Fibroblast of the aortic adventitia (primary cell): ENCODE measurements at places on chromosomes 6 and 20.

DNA sequence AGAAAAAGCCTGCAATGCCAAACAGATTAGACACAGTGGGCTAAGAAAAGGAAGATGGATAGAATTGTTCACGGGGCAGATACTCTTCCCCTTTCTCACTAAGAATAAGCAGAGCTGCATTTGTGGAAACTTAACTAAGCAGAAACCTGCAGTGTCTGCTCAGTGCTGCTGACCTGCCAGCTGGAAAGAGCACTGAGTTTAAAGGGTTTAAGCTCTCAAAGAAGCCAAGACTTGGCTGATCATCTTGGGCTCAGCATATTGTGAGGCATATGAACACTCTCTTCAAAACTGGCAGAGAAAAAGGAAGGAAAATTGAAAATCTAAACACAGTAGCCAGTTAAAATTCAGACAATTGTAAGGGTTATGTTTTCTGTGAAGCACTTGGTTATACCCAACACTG is 711.1 kb upstream of the EPHA7 start:
- no peak for DNase-seq

DNA sequence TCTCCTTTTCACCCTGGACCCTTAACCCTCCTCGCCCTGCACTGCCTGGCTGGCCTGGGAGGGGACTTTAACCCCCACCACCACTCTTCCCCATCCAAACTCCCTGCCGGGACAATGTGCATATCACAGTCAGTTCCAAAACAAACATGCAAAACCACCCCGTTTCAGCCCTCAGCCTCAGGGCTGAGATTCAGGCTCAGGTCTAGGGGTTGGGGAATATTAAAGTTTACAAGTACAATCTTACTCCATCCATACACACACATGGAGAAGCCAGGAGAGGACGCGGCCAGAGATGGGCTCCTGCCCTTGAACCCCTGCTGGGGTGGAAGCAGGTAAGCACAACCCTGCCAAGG is 534 bp downstream of the KIAA1755 start:
- peak; percentile 52 for DNase-seq

DNA sequence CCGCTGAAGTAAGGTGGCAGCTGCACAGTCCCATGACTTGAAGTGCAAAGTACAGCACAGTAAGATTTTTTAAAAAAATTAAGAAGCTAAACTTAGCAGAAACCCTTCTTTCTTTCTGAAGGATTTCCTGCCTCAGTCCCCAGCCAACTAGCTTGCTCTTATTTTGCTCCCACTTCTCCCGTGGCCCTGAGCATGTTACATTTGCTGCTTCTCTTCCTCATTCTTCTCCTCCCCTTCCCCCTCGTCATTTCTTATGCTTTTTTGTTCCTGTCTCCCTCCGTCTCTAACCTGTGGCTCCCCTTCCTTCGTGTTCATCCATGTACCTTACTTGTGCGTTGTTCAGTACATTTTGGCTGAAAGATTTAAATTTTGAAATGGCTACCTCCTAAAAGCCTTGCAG is 123.0 kb downstream of the SASH1 start:
- DNase-seq = peak; percentile 21

DNA sequence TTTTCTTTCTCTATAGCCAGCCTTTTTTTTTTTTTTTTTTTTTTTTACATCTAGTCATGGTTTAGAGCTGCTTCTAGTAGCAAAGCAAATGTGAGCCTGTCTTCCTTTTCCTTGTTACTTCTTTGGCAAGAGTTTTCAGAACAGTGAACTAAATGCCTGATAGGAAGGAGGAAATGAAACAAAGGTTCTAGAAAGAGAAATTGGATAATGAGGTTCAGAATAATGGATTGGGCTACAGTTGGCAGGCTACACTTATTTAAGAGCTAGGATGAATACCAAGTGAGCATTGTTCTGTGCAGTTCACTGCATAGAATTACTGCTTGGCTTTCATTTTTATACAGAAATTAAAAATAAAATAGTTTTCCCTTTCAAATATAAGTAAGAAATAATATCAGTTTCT is 78.6 kb downstream of the HIVEP1 start:
- peak; percentile 17 for DNase-seq

- DNase-seq = no peak
These were observed 19.5 kb downstream of the KCNQ2 start for GRCh38 chr20:63452821-63453523.

DNA sequence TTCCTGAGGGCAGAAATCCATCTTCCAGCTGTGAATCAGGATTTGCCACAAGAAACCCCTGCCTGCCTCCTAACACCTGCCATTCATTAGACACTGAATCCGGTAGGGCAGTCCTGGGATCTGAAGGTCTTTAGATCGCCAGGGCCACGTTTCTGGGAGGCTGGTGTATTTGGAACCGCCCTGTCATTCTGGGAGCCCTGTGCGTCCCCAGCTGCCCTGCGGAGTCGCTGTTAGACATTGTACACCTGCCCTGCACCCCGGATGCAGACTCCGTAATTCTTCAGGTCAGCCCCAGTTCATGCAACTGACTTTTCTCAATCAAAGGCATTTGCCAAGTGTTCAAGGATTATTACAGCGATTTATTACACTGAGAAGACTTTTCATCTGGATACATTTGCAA is 193.2 kb downstream of the TBC1D7 start:
- no peak for DNase-seq

DNA sequence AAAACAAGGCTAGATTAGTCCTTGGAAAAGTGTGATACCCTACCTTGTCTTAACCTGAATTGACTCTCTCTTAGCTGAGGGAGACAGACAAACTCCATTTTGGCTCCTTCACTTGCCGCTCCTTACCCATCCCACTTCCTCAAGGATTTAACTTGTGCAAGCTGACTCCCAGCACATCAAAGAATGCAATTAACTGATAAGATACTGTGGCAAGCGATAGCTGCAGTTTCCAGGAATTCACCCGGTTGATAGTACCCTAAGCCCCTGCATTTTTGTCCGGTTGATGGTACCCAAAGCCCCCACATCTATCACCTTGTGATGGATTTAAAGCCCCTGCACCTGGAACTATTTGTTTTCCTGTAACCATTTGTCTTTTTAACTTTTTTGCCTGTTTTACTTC is 1.9 kb upstream of the SERINC3 start:
- no peak for DNase-seq

DNA sequence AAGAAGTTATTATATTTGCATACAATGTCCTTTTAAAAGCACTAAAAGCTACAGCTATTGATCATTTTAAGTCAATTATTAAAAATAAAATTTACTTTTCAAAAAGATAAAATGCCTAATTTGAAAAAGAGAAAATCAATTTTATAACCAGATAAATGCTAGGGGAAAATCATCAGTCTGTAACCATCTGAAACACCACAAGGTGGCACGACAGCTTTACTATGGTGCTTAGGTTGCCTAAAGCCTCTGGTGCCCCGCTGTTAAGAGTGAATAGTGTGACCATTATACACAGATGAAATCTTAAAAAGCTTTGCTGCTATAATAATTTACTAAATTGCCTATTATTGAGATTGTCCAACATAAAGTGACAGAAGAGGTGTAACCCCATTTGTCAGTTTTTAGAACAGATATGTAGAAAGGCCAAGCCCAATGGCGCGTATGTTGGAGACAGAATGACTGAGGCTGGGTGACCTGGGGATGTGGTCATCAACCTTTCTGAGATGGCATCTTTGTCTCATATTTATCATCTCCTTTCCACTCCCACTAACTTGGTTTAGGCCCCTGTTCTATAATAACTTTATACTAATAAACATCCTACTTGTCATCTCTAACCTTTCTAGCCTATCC is 100.8 kb downstream of the MOXD1 start:
- peak; percentile 80 for DNase-seq

- DNase-seq = no peak
These were observed 86.5 kb upstream of the FYN start for GRCh38 chr6:111959766-111960165.

DNA sequence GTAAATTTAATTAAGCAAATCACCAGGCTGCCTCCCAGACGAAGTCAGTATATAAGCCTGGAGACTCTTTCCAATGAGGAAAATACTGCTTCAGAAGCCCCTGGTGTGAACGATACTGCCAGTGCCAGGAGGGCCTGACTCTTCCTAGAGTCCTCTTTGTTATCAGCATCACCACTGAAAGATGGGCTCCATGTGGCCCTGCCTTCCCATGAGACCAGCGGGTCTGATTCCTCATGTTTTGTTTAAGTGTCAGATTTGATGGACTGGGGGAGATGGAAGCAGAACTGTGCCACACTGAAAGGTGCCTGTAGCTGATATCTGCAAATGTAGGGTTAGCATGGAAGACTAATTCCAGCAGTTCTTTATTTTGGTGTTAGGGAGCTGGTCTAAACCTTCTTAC is 7.9 kb downstream of the NQO2 start:
- no peak for DNase-seq

DNA sequence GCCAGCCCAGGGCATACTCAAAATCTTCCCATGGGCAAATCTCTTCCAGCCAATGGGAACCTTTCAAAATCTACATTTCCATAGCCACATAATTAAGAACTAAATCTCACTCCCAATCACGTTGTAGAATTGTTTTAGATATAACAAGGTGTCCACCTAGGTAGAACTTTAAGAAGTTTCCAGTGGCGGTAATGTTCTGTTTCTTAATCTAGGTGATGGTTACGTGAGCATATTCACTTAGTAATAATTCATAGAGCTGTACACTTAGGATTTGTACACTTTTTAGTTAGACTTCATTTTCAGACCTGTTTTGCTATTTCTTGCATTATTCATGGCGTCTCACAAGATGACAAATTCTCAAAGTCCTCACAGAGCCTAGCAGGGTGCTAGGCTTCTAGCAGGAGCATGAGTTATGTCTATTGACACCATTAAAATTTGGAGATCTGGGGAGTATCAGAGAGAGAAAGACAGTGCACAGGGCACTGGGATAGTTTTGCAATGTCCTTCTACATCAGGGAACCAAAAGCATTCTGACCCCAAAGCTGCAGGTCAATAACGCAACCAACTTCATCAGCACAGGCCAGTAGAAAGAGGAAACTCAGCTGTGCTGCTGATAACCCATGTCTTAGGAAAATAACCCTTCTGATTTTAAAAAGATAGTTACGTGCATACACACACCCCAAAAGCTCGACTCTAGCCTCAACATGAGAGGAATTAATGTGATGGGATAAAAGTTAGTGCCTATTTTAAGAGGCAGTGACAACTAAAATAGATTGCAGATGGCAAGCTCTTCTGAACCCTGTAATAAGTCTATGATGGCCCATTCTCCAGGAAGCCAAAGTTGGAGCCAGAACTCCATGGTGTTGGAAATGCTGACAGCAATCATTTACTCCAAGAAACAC is 518.1 kb upstream of the JARID2 start:
- DNase-seq = no peak

DNA sequence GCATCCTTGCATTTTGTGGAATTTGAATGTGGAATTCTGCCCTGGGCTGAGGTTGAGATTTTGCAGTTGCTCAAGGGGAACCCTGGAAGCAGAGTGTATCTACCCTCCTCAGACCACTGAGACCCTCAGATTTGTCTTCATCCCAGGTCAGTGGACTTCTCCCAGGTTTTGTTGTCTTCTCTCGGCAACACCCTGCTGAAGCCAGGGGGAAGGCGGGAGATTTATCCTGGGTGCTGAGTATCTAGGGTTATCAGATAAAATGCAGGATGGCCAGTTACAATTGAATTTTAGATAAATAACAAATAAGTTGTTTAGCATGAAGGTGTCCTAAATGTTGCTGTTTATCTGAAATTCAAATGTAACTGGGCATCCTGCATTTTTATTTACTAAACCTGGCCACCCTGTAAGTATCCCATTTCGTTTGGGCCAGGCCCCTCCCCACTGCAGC is 43.0 kb downstream of the FGD2 start:
- DNase-seq = no peak

DNA sequence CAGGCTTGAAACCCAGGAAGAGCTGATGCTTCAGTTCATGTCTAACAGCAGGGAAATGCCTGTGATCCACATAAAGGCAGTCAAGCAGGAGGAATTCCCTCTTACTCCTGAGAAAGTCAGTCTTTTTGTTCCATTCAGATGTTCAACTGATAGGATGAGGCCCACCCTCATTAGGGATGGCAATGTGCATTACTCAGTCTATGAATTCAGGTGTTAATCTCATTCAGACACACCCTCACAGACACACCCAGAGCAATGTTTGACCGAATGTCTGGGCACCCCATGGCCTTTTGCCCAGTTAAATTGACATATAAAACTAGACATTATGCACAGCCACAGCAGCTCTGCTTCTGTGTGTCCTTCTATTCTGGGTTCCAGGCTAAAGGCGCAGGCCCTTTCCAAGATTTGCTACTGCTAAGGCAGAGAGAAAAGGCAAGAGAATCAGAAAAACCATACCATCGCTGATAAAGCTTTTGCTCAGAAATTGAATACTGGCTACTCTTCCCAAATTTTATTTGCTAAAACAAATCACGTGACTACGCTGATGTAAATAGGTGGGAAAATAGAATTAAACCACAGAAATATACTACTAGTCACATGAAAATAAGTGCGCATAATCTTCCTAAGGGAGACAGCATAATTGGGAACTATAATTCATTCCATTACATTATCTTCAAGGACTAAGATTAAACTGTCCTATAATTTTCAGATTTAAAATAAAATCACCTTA is 625.0 kb upstream of the MAN1A1 start:
- no peak for DNase-seq

DNA sequence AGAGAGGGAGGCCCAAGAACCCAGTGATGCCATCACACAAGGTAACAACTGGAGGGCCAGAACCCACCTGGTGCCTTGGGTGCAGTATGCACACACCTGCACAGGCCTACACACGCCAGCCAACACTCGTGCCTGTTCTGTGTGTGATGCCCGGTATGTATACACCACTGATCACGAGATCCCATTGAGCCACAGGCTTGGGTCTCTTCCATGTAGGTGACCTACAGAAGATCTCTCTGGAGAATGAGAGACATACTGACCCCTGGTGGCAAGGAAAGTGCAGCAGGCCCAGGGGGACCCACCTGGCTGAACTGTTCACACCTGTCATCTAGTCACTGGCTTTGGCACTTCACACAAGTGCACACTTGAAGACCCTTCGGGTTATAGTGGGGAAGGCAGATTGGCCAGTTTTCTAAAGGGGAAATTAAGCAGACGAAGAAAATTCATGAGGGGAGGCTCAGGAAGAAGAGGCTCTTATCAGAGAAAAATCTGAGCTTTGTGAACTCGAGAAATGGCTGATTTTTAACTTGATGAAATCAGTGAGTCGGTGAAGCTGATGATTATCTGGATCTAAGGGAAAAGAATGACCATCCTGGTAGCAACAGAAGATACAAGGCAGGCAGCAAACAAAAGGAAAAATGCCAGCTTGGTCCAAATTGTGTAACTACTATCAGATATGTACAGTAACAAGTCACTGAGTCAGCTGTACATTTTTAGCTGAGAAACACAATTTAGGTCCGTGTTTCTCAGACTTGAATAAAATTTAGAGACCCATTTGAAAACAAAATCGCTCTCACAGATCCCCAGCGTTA is 69.1 kb upstream of the PBOV1 start:
- DNase-seq = peak; percentile 51

DNA sequence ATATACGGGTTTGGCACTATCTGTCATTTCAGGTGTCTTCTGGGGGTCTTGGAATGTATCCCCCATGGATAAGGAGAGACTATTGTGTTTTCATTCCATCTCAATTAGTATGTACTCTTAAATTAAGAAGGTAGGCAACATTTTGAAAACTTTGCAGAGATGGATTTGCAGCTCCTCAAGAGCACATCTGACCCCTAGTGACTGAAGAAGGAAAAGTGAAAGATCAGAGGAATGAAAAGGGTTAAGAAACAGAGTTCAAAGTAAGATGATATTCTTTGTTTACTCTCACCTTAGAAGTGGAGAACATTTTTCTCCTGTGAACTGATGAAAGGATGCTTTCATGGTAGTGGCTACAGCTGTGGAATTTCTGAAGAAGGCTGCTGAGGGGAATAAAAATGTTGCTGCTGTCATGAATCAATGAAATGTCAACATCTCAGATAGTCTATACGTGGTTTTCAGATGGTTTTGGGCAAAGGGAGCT is 41.5 kb downstream of the SH3BGRL2 start:
- DNase-seq = peak; percentile 40

GRCh38 chr6:161372422-161372793 is 98.5 kb upstream of the AGPAT4 start:
- DNase-seq = no peak
